ENCODE measurements at places on chromosomes 16 and 17.

DNA sequence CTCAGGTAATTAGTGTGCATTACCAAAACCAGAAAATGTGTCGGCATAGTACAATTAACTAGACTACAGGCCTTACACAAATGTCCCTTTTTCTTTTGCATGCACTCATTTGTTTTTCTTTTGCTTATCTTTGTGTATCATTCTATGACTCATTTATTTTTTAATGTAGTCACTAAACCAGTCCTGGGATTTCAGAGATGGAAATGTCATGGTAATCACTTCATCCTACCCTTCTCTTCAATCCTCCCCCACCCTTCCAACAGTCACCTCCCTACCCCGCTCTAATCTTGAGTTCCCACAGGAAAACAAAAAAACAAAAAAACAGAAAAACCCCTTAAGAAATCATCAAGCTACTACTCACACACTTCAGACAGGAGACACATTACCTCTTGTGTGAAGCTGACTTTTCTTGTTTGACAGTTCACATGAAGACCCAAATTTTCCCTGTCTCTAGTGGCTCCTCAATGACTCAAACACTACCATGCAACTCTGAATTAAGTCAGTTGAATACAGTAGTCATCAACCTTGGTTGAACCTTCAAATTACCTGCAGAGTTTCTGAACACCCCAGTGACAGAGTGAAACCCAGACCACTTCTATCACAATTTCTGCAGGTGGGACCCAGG lies 242.4 kb upstream of the SALL1 start:
- H3K27me3 ChIP-seq: no peaks in the 10 kb centered on the region
- no peaks in the 10 kb centered on the region for H3K36me3 ChIP-seq
- no peak overlapping the region for H3K4me3 ChIP-seq

GRCh38 chr17:67218385-67218950 lies 26.5 kb downstream of the HELZ start:
- no peak overlapping the region for H3K4me3 ChIP-seq
- no peak for DNase-seq
- H3K4me1 ChIP-seq: peaks cover 9% of the 10 kb centered on the region
- H3K27ac ChIP-seq: no peak overlapping the region
- H3K36me3 ChIP-seq: peaks cover 40% of the 10 kb centered on the region
- H3K27me3 ChIP-seq: no peaks in the 10 kb centered on the region

DNA sequence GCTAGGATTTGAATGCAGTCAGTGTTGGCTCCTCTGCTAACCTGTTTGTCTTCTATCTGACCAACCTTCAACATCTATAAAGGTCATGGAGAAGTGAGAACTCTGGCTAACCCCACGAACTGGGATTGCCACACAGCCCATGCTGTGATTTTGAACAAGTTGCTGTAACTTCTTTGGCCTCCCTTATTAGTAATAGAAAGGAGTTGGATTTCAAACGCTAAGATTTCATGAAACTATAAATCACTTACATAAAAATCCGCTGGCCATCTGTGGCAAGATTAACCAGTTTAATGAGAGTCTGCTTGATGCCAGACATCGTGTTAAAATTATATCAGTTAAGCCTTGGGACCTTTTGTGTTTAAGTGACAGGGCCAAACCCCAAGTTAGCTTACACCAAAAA lies 53.4 kb downstream of the HSD17B2 start:
- no peak overlapping the region for H3K4me3 ChIP-seq
- H3K27ac ChIP-seq: no peak overlapping the region
- DNase-seq: no peak
- H3K27me3 ChIP-seq: peaks cover 15% of the 10 kb centered on the region
- no peaks in the 10 kb centered on the region for H3K4me1 ChIP-seq
- H3K36me3 ChIP-seq: no peaks in the 10 kb centered on the region

- no peak for DNase-seq
- no peaks in the 10 kb centered on the region for H3K4me1 ChIP-seq
- no peaks in the 10 kb centered on the region for H3K27me3 ChIP-seq
Observed at GRCh38 chr16:66988197-66988788, at the start of gene CES4A. Gene CES4A, plus strand, starts transcription at chr16:66988589. Its CDS starts 184 bp downstream, at chr16:66988773.

DNA sequence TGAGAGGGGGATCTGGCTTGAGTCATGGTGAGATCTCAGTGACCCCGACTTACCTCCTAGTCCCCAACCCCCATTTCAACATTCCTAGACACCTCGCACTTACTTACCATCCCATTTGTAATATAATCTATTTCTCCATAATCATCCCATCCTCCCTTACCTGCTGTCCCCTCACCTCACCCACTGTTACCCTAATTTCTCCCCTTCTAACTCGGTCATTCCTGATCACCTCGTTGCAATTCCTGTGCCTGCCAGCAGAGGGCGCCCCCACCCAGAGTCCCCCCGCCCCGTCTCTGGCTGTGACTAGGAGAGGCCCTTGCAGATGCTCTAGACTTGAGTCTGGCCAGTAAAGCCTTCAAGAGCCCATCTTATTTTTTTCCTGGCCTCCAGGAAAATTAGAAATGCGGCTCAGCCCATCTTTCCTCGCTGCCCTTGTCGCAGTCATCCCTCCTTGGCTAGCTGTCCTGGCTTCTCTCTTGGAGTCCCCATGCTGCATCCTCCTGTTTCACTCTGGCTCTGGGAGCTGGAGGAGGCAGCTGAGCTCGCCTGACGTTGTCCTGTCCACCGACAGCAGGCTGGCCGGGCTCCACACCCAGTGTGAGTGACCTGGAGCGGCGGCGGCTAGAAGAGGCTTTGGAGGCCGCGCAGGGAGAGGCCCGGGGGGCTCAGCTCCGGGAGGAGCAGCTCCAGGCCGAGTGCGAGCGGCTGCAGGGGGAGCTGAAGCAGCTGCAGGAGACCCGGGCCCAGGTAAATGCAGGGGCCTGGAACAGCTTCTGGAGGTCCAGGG lies 5.0 kb downstream of the TBKBP1 start:
- no peak overlapping the region for H3K4me3 ChIP-seq
- DNase-seq: peak; percentile 94
- H3K27ac ChIP-seq: no peak overlapping the region
- no peaks in the 10 kb centered on the region for H3K27me3 ChIP-seq
- H3K4me1 ChIP-seq: peaks cover 88% of the 10 kb centered on the region
- peaks cover 12% of the 10 kb centered on the region for H3K36me3 ChIP-seq

GRCh38 chr16:48740964-48741363 lies 131.0 kb upstream of the N4BP1 start:
- H3K4me1 ChIP-seq: no peaks in the 10 kb centered on the region
- no peaks in the 10 kb centered on the region for H3K36me3 ChIP-seq
- H3K27ac ChIP-seq: no peak overlapping the region
- no peak overlapping the region for H3K4me3 ChIP-seq
- no peaks in the 10 kb centered on the region for H3K27me3 ChIP-seq

DNA sequence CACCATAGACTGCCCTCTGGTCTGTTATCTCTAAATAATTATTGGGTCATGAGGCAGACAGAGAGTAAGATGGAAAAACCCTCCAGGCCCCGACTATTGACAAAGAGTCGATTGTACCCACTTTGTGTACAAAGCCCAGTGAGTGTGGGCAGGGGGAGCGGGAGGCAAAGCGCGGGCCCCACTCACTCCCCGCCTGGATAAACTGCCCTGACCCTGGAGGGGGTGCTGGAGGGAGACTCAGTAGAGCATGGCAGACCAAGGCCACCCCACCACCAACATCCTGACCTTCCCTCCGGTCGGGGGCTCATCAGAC lies 11.2 kb upstream of the CPSF4L start:
- no peaks in the 10 kb centered on the region for H3K36me3 ChIP-seq
- no peaks in the 10 kb centered on the region for H3K4me1 ChIP-seq
- H3K27me3 ChIP-seq: no peaks in the 10 kb centered on the region
- DNase-seq: no peak
- no peak overlapping the region for H3K4me3 ChIP-seq
- no peak overlapping the region for H3K27ac ChIP-seq

DNA sequence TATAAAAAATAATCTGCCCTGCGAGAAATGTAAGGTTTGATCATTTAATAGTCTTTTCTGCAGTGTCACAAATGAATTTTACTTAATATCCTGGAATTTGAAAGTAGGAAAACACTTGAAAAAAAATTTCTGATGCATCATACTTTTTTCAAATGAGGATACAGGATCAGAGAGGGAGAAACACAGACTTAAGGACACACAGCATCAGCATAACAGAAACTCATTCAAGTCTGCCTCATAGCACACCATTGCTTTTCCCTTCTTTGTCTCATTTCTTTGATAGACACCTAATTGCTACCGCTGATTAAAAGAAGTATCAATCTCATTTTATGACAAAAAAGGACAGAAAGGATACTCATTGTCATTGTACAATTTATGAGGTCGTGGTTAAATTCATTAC lies 319.0 kb downstream of the TMEM114 start:
- H3K4me1 ChIP-seq: no peaks in the 10 kb centered on the region
- no peaks in the 10 kb centered on the region for H3K36me3 ChIP-seq
- no peaks in the 10 kb centered on the region for H3K27me3 ChIP-seq

GRCh38 chr17:20284022-20284421 lies 183.3 kb downstream of the LGALS9B start:
- no peak overlapping the region for H3K27ac ChIP-seq
- peaks cover 17% of the 10 kb centered on the region for H3K4me1 ChIP-seq
- H3K36me3 ChIP-seq: no peaks in the 10 kb centered on the region
- no peaks in the 10 kb centered on the region for H3K27me3 ChIP-seq
- no peak overlapping the region for H3K4me3 ChIP-seq

- no peak overlapping the region for H3K27ac ChIP-seq
- H3K4me1 ChIP-seq: no peaks in the 10 kb centered on the region
- no peak overlapping the region for H3K4me3 ChIP-seq
Observed at GRCh38 chr16:3494386-3494973, 809 bp downstream of the C16orf90 start.

GRCh38 chr16:81902025-81902424 lies 109.2 kb downstream of the SDR42E1 start:
- peak overlapping the region; percentile 27 for H3K27ac ChIP-seq
- no peaks in the 10 kb centered on the region for H3K4me1 ChIP-seq
- no peak overlapping the region for H3K4me3 ChIP-seq
- no peak for DNase-seq
- no peaks in the 10 kb centered on the region for H3K36me3 ChIP-seq

DNA sequence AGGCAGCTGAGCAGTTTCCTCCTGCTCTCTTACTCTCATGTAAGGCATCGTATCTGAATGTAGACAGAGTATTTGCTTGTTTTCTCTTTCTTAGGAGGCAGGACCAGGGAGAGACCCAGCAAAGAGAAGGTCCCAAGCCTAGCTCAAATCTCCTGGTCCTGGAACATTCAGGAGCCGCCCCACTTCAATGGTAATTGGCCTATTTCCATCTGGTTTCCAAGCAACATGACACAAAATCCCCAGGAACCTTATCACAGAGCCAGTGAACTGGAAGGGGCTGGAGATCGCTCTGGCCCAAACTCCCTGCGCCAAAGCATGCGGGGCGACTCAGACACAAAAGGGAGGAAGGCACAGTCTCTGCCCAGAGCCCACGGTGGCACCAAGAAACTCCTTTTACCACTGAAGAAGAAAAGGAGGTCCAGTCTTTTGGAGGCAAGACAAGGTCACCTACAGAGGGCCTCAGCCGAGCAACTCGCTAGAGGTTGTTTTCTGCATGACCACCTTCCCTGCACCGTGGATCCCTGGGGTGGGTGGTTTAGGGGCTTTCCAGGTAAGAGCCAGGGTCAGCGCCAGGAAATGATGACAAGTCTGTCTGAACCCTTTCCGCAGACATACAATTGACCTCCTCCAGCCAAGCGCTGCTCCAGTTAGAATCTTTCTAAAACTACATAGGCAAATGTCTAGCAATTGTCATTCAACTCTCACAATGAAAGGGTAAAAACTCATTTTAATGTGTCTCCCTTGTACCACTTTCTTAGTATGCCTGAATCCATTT lies 394.7 kb downstream of the SOX9 start:
- no peaks in the 10 kb centered on the region for H3K4me1 ChIP-seq
- H3K27me3 ChIP-seq: no peaks in the 10 kb centered on the region
- H3K4me3 ChIP-seq: no peak overlapping the region
- DNase-seq: no peak

DNA sequence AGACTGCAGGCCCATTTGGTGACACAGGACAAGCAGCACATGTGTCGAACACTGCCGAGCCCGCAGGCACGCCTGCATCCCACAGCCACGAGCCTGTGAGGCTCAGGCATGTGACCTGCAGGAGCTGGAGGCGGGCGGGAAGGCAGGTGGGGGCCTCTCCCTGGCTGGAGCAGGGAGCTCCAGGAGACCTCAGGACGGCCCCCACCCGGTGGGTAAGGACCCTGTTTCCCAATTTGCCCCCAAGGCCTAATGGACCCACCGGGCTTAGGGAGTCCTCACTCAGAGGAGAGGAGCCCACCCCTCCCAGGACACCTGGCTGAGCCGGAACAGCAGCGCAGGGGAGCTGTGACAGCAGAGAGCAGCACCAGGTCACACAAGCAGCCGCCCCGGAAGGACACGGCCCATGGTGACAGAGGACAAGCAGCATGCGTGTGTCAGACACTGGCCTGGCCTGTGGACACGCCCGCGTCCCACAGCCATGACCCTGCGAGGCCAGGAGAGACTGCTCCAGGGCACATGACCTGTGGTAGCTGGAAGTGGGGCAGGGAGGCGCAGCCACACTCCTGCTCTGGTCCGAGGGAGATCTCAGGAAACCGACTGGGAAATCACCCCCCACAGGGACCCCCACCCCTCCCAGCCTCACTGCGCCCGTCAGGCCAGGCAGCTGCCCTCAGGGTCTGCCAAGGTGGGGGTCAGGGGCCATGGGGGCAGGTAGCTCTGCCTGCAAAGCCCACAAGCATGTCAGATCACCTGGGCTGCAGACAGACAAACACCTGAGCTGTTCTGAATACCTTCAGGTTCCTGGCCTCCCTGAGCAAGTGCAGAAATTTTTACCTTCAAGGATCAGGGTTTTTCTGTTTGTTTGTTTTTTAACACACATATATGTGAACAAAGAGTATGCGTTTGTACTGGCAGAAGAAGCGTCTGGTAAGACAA lies 2.4 kb downstream of the SPSB3 start:
- no peak overlapping the region for H3K27ac ChIP-seq
- peaks cover 63% of the 10 kb centered on the region for H3K36me3 ChIP-seq
- no peak overlapping the region for H3K4me3 ChIP-seq
- peak; percentile 79 for DNase-seq
- peaks cover 28% of the 10 kb centered on the region for H3K4me1 ChIP-seq

DNA sequence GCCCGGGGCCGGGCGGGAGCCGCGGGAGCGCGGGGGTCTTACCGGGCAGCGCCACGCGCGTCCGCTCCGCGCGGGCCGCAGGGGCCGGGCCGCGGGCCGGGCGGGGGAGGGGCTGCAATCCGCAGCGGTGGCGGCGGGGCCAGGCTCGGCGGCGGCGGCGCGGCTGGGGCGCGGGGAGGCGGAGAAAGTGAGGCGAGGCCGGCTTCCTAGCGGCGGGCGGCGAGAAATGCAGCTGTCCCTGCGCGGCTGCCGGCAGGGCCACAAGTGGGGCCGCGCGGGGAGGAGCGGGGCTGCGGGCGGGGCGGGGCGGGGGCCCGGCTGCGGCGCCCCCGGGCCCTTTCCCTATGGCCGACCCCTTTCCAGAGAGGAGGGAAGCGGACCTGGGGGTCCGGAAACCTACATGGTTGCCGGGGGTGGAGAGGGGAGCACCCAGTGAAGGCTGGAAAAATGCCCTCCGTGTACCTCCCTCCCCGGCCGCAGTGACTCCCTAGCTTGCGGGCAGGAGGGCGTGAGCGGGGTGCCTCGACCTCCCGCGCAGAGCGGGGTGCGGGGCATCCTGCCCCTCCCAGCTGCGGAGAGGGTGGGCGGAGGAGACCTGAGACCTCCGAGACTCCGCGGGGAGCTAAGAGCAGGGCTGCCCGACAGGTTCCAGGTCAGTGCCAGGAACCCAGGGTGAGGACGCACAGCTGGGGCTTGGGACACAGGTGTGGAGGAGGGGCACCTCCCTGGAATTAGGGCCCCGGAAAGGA lies at the start of gene CUEDC1:
TSS of gene CUEDC1 (minus strand) at position 230 of the 749 bp plus-strand sequence. CDS start 69,848 bp downstream, outside the sequence.
- H3K36me3 ChIP-seq: no peaks in the 10 kb centered on the region
- H3K27ac ChIP-seq: peak within 1 kb of the TSS; percentile 70
- peaks cover 18% of the 10 kb centered on the region for H3K4me1 ChIP-seq
- H3K27me3 ChIP-seq: no peaks in the 10 kb centered on the region
- peak; percentile 94 for DNase-seq
